Eye (tissue), 1 donor: ENCODE measurements at places on chromosomes 11 and 22.

GRCh38 chr11:3060436-3061025, 3.3 kb upstream of the CARS1 start:
- DNase-seq: no peak

- no peak for DNase-seq
These were observed 10.5 kb upstream of the MMP13 start for GRCh38 chr11:102966011-102966410.

DNA sequence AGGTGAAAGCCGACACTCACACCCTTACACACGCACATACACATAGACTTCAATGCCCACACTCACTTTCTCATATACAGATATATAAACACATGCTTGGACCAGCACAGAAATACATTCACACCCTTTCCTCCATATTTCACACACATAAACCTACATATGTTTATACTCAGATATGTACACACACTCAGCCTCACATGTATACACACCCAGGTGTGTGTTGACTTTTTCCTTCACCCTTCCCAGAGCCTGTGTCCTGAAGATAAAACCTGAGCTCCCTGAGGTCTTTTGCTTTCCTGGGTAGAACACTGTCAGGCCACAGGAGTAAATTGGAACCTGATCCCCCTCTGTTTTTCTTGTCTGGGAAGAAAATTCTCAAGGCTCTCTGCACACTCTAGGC, 62.8 kb downstream of the INSC start:
- no peak for DNase-seq

GRCh38 chr11:68179847-68180246, 33.2 kb downstream of the KMT5B start:
- DNase-seq: no peak

DNA sequence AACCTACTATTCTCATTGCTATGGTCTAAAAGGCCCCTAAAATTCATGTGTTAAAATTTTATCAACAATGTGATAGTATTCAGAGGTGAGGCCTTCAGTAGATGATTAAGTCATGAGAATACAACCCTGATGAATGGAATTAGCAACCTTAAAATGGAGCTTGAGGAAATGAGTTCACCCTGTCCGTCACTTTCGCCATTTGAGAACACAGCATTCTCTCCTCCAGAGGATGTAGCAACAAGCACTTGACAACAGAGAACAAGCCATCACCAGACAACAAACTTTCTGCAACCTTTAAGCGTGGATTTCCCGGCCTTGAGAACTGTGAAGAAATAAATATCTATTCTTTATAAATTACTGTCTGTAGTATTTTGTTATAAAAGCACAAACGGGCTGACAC, 197.0 kb downstream of the SBF2 start:
- DNase-seq: no peak

DNA sequence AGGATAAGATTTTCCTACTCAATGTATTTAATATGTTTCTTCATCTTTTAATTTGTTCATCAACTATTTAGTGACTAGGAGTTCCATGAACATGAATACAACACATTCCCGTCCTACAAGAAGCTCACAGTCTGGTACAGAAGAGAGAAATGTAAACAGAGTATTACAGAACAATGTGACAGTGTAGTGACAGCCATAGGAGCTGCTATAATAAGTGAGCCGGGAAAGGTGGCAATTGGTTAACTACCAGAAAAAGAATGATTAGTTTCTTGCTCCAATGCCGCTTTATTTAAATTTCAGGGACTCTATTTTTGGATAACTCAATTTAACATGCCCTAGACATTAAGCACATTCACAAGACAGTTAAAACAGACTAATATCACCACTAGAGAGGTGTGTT, 192.3 kb downstream of the CADM1 start:
- no peak for DNase-seq

DNA sequence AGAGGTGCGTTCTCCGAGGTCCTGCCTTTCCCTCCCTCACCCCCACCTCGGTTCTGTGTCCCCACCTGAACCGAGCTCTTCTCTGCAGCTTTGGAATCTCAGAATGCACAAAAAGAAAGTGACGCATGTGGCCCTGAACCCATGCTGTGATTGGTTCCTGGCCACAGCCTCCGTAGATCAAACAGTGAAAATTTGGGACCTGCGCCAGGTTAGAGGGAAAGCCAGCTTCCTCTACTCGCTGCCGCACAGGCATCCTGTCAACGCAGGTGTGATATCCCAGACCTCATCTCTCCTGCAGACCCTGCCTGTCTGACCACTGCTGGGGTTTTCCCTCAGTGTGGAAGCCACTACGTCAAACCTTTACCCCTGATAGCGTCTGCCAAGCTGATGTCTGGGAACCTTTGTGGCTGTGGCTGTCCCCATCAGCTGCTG, 13.9 kb downstream of the ACP2 start:
- DNase-seq: no peak

GRCh38 chr11:66478729-66479393, 1.4 kb upstream of the DPP3 start:
- DNase-seq: peak; percentile 62

DNA sequence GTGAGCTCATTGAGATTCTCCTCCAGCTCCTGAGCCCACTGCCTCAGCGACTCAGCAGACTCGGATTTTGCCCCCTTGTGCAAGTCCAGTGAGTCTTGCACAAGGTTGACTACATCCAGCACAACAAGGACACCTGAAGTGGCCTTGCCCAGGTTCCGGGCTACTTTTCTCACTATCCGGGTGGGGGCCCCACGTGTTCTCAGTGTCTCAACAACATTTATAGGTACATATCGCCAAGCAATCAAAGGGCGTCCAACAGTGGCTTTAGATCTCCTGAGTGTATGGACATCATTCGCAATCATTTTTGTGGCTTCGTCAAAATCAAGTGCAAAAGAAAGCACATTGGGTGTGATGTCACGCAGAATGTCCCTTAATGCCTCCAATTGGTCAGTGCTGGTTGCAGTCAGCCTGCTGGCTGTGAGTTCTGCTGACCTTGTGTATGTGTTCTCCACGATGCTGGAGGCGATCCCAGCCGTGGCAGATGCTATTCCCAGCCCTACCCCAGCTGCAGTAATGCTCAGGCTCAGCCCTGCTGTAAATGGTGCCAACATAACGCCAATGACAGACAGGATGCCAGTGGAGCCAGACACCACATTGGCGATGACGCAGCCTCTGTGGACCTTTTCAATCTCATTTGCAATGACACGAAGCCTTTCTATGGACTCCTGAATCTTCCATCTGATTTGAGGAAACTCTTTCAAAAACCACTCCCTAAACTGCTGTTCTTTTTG, 10.3 kb downstream of the APOL4 start:
- DNase-seq: no peak

DNA sequence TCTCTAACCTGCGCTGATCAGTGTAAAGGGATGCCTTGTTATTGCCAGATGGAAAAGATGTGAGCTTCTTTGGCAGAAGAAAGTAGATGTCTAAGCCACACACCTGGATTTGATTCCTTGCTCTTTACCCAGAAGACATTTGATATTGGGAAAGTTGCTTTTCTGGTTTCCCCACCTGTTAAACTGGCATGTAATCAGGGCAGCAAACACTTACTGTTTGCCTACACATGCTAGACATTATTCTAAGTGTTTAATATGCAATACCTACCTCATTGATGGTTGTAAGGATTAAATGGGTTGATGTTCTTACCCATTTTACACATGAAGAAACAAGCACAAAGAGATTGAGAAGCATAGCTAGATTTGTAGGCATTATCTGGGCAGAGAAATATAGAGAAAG, 16.6 kb downstream of the ASRGL1 start:
- no peak for DNase-seq

- DNase-seq: no peak
These were observed 15.5 kb upstream of the DEPDC7 start for GRCh38 chr11:33000181-33000580.

DNA sequence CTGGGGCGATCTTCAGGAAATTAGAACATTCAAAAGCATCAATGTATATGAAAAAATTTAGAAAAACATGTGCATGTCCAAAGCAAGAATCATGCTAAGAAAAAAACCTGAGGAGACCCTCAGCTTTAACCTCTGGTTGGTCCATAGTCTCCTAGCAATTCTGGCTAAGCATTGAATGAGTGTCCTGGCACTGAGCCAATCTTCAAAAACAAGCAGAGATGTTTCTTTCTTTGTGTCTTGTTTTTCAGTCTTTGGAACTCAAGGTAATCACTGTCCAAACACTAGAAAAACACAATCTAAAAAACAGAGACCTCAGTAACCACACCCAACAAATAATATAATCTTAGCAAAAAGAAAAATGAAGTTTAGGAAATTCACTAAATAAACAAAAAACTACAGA, 205.4 kb upstream of the CARD18 start:
- DNase-seq: no peak

GRCh38 chr11:2901196-2901796, 15.7 kb upstream of the CDKN1C start:
- DNase-seq: no peak

GRCh38 chr11:86447763-86448480, 73.2 kb downstream of the CCDC81 start:
- DNase-seq: no peak

DNA sequence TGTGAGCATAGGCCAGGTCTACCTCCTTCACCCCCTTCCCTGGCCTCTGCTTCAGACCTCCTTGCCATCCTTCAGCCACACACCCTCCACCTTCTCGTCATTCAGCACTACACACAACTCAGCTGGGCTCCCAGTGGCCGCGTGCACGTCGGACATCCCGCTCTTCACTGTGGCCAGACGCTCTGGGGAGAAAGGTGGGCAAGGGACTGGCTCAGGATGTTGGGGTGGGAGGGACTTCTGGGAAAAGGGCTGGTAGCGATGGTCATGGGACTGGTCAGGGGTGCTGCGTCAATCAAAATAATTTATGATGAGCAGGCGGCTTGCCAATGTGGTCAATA, 11.6 kb downstream of the IGSF22 start:
- no peak for DNase-seq

GRCh38 chr11:12390687-12391110, 13.3 kb downstream of the PARVA start:
- peak; percentile 64 for DNase-seq

- DNase-seq: peak; percentile 65
These were observed 22.2 kb downstream of the TREH start for GRCh38 chr11:118657238-118657637.

- peak; percentile 22 for DNase-seq
These were observed 43.4 kb downstream of the PARVG start for GRCh38 chr22:44224166-44224565.

- DNase-seq: no peak
These were observed 62.6 kb downstream of the BUD13 start for GRCh38 chr11:116710001-116710674.

DNA sequence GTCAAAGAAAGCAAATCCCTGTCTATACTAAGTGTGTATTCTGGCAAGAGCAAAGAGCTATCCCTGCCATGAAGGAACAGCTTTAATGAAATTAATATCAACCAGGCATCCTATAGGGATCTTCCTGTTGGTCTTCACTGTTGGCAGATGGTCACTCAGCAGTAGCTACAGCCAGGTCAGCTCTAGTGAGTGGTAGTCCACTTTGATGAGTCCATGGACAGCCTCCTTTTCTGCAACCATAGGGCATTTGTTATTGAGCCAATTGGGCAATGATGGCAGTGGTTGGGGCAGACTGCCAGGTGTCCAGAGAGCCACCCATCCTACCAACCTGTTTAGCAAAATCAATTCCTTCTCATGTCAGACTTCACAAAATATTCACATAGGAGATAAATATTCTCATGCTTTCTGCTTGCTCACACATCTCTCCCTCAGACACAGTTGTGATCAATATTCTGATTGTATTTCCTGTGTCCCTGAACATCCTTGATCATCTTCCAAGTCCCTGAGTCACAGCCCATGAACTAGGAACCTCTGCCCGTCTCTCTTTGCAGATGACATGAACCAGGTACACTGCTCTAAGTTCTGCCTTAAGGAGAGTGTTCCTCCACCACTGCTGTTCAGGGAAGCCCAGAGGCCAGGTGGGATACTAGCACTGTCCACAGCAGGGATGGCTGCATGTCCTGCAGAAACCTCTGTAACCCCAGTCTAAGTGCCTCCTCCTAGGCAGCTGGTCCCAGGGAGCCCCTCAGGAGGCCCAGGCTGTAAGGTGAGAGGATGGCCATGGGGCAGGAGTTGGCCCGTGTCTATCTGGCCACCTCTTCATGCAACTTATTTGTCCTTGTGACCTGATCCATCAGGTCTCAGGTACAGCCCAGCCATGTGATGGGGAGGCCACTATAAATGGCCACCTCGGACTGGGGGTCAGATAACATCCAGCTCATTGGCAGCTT, 74.2 kb upstream of the IGLL5 start:
- DNase-seq: no peak

- DNase-seq: no peak
These were observed 17.3 kb downstream of the ABCC8 start for GRCh38 chr11:17459236-17459896.

DNA sequence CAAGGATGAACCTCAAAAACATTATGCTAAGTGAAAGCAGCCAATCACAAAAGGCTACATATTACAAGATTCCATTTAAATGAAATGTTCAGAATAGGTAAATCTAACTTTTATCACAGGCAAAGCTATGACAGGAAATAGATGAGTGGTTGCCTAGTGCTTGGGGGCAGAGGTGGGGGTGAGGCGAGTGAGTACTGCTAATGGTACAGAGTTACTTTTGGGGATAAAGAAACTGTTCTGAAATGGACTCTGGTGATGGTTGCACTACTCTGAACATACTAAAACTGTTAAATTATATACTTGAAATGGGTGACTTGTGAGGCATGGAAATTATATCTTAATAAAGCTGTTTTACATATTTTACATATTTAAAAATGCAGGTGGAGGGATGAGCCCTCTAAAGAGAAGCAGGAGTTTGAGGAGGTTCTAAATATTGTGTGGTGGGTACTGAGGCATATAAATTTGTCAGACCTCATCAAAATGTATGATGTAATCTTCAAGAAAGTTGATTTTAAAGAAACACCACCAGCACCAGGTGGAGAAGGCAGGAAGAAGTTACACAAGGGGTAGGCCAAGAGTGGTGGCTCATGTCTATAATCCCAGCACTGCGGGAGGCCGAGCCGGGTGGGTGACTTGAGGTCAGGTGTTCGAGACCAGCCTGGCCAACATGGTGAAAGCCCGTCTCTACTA, 3.6 kb downstream of the SLC43A1 start:
- no peak for DNase-seq

DNA sequence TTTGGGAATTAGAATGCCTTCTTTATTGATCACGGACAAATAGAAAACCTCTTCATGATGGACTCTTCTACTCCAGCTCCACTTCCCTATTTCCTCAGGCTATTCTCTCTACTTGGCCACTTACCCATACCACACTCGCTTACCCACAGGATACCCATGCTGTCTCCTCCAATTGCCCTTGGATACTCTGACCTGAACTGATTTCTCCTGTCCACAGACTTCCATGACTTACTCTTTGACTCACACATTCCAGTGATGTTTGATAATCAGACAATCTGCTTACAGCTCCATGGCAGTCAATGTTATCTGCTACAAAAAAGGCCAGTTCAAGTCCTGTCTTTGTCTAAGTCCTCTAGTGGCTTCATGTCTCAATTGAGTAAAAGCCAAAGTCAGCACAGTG, 292.0 kb upstream of the CTSC start:
- DNase-seq: no peak

DNA sequence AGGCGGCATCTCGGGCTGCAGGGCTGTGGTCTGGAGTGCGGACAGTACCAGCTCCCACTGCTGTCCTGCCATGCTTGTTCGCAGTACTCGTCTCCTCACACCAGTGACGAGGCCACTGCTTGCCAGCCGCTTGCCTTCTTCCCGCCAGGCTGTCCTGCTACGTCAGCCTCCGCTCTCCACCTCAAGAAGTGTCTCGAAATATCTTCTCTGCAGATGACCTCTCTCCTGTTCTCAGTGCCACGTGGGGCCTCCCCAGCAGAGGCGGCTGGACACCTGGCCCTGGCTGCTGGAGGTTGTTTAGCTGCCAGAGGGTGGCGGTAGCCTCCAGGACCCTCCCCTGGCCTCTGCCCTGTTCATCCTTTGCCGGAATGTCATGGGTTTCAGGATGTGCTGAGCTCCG, 3.1 kb upstream of the CCDC188 start:
- DNase-seq: peak; percentile 42
